ENCODE measurements at places on chromosomes 5 and 9.

- DNase-seq, result peak; percentile 90
Observed at GRCh38 chr9:131697908-131698617, 41.8 kb downstream of the RAPGEF1 start.

GRCh38 chr5:160918386-160918785 lies 66.4 kb upstream of the ATP10B start:
- DNase-seq, result no peak

DNA sequence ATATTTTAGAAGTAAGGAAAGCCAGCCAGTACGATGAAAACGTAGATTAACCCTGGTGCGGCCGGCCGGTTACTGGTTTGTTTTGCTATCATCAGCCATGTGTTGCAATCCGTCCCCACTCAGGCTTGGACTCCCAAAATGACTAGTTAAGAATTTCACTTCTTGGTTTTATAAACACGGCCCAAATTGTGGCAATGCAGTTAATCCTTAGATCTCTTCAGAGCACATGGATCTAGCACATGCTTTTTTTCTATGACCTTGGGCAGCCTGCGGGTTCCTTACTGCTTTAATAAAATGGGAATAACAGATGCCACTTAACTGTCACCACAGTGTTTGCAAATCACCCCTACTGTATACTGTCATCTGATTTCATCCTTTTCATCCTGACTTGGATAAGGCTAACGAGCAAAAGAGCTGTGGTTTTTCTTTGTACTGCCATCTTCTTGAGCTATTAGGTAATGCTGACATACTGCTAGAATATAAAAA lies 1.5 kb downstream of the NDFIP1 start:
- peak; percentile 39 for DNase-seq

- DNase-seq, result no peak
Observed at GRCh38 chr9:81893929-81894328, 34.3 kb upstream of the SPATA31D4 start.

DNA sequence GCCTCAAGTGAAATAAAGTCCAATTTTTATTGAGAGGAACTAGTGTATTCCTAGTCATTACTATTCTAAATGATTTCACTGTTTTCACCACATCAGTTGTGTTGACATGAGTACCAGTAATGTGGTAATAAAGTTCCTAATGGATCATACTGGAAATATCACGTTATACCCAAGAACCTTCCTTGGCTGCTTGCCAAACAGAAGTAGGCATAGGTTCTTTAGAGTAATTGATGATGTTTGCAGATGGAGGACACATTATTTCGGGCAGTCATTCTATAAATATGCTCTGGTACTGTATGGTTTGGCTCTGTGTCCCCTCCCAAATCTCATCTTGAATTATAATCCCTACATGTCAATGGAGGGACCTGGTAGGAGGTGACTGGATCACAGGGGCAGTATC lies 15.1 kb downstream of the SNCAIP start:
- no peak for DNase-seq

DNA sequence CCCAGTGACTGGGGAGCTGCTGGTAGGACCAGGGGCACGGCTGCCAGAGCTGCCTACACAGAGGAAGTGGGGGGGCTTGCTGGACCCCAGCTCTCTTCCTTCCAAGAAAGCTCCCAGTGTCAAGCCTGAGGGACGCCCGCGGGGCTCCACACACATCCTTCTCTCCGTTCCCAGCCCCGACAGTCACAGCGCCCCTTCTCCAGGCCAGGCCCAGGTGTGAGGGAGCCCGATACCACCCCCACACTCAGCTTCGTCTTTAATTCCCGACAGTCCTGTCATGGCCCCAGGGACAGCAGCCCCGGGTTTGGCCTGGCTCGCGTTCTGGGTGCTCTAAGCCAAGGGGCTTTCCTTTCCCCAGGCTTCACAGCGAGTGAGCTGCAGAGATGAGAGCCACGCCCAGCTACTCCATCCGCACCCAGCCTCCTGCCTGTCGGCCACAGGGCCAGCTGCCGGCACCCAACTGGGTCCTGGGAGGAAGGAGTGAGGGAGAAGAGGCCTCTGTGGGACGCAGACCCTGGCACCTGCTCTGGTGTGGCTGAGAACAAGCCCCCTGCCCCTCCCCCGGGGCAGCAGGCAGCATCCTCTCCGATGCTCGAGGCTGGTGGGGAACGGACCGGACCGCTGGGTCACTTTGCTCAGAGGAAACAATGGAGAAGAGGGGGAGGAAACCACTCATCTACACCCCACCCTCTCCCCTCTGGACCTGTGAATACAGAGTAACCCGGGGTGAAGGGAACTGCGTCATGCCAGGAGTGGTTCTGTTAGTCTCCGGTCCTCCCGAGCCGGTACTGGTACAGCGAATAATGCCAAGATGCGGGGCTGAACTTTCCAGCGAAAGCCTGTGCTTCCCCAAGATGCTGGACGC lies 53.9 kb upstream of the PHYKPL start:
- DNase-seq, result no peak

GRCh38 chr9:77883846-77884771 lies 147.5 kb downstream of the GNAQ start:
- DNase-seq, result no peak

GRCh38 chr5:112636751-112637150 lies 100.9 kb upstream of the APC start:
- no peak for DNase-seq

GRCh38 chr5:151619812-151620460 lies 28.8 kb upstream of the FAT2 start:
- no peak for DNase-seq

GRCh38 chr9:113301548-113301947 lies 1.6 kb downstream of the RNF183 start:
- no peak for DNase-seq

- DNase-seq, result no peak
Observed at GRCh38 chr5:71740015-71740753, 21.1 kb downstream of the CARTPT start.

- DNase-seq, result no peak
Observed at GRCh38 chr9:126081746-126082145, 244.9 kb upstream of the MVB12B start.

- no peak for DNase-seq
Observed at GRCh38 chr9:5799314-5799713, 33.6 kb downstream of the ERMP1 start.

DNA sequence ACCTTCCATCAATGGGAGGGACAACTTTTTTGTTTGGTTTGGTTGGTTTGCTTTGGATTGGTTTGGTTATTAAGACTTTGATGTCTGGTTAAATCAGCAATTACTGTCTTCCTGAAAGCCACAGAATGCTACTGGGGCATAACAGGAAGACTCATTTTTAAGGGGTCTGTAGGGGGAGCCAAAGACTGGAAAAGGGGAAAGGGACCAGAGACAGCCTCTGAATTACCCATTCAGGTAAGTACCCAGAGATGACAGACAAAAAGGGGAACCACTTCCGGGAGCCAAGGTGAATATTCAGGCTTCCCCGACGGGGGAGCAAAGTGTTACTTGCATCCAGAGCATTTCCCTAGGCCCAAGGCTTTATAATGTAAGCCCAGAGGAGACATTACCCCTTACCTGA lies 4.6 kb upstream of the FEM1C start:
- DNase-seq, result no peak

GRCh38 chr9:117938086-117938485 lies 233.9 kb downstream of the TLR4 start:
- no peak for DNase-seq

- DNase-seq, result peak; percentile 11
Observed at GRCh38 chr5:101678481-101679193, 617.4 kb downstream of the SLCO4C1 start.

GRCh38 chr5:12615141-12615820 lies 711.0 kb upstream of the CTNND2 start:
- no peak for DNase-seq

DNA sequence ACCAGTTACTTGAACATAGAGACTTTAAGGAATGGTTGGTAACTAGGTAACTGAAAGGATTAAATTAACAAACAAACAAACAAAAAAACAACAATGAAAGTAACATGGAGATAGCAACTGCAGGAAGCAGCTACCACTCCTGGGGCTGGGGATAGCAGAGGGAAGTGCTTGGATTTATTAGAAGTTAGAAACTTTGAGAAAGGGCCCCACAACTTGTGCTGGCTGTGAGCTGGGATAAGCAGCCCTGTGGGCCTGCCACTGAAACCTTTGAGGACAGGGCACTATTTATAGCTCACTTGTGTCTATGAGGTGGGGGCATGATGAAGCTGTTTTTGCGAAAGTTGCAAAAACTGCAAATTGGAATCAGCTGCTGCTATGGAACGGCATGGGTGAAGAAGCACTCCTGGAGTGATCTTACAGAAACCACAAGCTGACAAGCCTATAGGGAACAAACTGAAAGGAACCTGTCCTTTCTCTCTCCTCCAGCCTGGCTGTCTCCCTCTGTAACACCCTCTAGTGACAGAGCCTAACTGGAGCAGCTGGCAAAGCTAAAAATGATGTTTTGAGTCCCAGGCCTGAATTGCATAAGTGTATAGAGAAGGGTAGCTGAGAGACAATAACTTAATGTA lies 91.4 kb upstream of the RANBP6 start:
- DNase-seq, result no peak

GRCh38 chr9:36023260-36024048 lies 13.3 kb upstream of the RECK start:
- no peak for DNase-seq

DNA sequence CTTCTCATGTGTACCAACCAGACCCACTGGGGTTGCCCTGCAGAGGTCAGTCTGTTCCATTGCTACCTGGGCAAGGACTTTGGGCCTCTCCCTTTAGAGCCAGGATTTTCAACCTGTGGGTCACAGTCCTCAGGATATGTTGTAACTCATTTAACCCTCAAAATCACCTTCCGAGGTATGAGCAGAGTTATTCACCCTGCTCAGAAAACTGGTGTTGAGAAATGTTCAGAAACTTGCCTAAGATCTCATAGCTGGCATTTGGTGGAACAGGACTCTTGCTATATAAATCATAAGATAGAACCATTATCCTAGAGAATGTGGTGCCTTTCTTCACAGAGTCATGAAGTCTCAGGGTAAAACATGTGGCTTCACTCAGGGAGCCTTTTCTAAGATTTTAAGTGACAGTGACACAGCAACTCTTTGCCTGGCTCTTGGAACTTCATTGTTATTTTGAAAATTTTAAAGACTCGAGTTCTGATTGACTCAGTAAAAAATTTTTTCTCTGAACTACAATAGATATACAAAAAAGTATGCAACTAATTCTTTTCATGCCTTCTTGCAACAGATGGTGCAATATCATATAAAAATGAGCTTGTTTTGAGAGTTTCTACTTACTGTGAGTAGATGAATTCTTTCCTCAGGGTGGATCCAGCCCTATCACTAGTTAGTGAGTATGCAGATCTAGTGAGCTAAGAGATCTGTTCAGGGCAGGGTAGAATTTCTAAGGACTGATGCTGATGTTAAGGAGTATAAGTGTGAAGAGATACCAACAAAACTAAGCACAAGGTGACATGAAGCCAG lies 29.5 kb downstream of the CAST start:
- no peak for DNase-seq

DNA sequence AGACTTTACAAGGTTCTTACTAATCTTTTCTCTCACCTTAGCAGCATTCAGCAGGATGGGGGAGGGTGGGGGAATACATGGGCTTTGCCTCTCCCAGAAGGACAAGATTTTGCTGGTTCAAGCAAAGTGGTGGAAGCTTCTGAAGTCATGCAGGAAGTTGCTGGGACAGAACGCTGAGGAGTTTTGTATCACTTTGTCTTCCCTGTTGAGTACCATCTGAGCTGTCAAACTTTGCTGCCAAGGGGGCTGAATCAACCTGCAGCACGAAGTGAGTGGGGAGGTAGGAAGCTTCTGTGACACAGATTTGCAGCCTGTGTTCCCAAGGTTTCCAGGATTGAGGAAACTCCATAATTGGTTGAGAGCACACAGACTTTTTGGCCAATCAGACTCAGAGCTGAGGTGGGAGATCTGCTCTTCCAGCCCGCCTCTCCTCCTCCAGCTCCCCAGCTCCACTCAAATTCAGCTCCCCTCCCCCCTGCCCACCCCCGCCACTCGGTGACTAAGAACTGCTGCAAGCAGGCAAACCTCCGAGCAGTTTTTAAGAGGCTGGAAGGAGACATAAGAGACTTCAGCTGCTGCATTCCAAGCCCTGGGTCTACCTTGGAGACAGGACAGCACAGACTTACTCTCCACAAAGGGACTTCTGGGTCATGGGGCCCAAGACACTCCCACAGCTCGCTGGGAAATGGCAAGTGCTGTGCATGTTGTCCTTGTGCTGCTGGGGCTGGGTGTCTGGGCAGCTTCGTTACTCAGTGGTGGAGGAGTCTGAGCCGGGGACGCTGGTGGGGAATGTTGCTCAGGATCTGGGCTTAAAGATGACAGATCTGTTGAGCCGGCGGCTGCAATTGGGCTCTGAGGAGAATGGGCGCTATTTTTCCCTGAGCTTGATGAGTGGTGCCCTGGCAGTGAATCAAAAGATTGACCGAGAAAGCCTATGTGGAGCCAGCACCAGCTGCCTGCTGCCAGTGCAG lies at the start of gene PCDHGC5:
Gene PCDHGC5 (plus strand): TSS at position 491 of the 971 bp plus-strand sequence. CDS start 160 bp downstream, at position 651.
- DNase-seq, result no peak

GRCh38 chr5:31213705-31214121 lies 20.2 kb downstream of the CDH6 start:
- no peak for DNase-seq

DNA sequence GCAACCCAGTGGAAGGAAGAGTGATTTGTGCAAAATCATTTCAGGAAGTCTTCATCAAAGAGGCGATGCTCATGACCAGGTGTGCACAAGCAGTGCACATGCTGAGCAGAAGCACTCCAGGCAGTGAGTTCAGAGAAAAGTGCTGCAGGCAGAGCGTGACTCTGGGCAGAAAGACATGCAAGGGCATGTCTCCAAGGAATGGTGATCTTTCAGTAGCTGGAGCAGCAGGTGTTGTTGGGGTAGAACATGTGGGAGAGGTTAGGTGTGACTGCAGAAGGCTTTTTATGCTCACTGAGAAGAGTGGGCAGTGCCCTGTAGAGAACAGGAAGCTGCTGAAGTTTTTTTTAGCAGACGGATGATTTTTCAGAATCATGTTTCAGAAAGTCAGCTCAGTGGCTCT lies 545.4 kb upstream of the TLE4 start:
- no peak for DNase-seq

GRCh38 chr9:101093620-101094019 lies 65.1 kb downstream of the PLPPR1 start:
- no peak for DNase-seq

GRCh38 chr5:172173564-172174153 lies 14.4 kb downstream of the STK10 start:
- DNase-seq, result peak; percentile 88

- no peak for DNase-seq
Observed at GRCh38 chr5:143699121-143699520, 112.8 kb upstream of the HMHB1 start.

GRCh38 chr5:10503321-10503720 lies 60.5 kb upstream of the ANKRD33B start:
- DNase-seq, result no peak

DNA sequence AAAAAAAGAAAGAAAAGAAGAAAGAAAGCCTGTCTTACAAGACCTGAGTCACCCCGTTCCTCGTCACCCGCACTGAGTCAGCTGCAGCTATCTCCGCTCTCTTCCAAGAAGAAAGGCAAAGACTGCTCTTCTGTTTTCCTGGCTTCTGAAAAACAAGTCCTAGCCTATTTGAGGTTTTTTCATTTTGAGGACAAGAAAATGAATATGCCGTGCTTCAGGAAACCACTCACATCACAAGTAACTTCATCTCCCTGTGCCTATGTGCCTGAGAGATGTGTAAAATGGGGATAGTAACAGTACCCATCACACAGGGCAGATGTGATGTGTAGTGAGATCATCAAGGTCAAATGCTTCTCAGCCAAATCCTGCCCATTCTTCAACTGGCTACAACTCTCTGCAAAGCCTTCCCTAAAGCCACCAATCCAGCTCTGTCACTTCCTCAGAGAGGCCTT lies 78.4 kb downstream of the GLDC start:
- peak; percentile 30 for DNase-seq
